ENCODE measurements at places on chromosomes 4 and X. TPM values are rescaled to one million over a fixed set of nuclear protein-coding genes. Genes with fewer than 3 reads are reported as not detected.

Gene SPARCL1
- total RNA-seq = not detected

Gene NMU
- not detected for total RNA-seq

Gene TLR3
- total RNA-seq = 2.1 TPM

Gene MTMR8
- not detected for total RNA-seq

Gene POF1B
- total RNA-seq = not detected

Gene PPP2R2C
- total RNA-seq = not detected

Gene PPBP
- total RNA-seq = not detected

Gene DUX4
- total RNA-seq = not detected

Gene RAP1GDS1
- 108 TPM for total RNA-seq

Gene SPANXN4
- not detected for total RNA-seq

Gene LRP2BP
- total RNA-seq = 0.89 TPM

Gene CABS1
- total RNA-seq = not detected

Gene CLDN34
- not detected for total RNA-seq

Gene MAGEA12
- total RNA-seq = not detected

Gene ARHGAP6
- 0.30 TPM for total RNA-seq

Gene NHS
- total RNA-seq = 1.4 TPM

Gene PHOX2B
- not detected for total RNA-seq

Measured in smooth muscle cell of the umbilical artery (primary cell).